ENCODE measurements at places on chromosomes 12 and 14.

- DNase-seq: no peak
These were observed 24.1 kb downstream of the PTGER2 start for GRCh38 chr14:52338051-52338681.

- no peak for DNase-seq
These were observed 42.4 kb downstream of the MDM2 start for GRCh38 chr12:68850390-68850789.

- DNase-seq: no peak
These were observed 3.4 kb downstream of the OR11G2 start for GRCh38 chr14:20194101-20194500.

DNA sequence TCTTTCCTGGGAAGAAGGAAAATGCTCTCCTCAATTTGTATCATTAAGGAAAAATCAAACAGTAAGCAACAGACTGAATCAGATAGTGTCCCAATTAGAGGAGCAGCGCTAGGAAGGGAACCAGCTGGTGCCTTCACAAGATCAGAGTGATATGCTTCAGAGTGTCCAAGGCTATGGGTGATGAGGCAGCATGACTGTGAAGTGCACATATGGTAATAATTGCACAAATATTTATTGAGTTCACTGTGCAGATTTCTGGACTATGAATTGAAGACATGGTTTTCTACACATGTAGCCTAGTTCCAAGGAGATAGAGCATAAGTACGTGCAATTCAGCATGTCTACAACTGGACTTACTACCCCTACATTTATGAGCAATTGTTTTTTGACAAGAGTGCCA is 78.8 kb upstream of the EVL start:
- DNase-seq: no peak

DNA sequence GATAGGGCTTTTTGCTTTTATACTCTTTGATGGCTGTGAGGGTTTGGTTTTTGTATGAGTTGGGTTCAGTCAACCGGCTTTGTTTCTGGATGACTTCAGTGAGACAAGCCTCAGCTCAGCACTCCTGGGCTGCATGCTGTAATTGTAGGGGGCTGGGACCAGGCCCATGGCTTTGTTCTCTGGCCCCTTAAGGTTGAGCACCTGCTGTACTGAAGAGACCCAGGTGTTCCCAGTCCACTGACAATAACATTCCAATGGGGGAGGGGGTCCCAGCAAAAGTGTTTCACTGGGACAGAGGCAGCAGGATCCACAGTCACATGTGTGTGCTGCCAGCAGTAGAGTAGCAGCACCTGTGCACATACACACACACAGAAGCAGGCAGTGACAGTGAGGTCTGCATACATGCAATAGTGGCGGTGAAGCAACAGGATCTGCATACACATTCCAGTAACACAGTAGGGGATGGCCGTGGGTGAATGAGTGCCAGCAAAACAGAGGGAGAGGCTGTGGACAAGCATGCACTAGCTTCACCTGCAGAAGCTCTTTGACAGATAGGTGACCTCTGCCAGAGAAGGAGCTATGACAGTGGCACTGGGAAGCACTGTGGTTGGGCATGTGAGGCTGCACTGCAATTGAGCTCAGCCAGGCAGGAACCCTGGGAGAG is 240.4 kb downstream of the ASCL1 start:
- peak; percentile 27 for DNase-seq

- peak; percentile 68 for DNase-seq
These were observed 16.1 kb downstream of the TNFAIP2 start for GRCh38 chr14:103139132-103140025.

- no peak for DNase-seq
These were observed 100.5 kb upstream of the SLC38A2 start for GRCh38 chr12:46472893-46473633.

GRCh38 chr12:63440048-63440447 is 228.2 kb downstream of the DPY19L2 start:
- no peak for DNase-seq

- DNase-seq: no peak
These were observed 71.4 kb upstream of the GPR68 start for GRCh38 chr14:91315844-91316267.

DNA sequence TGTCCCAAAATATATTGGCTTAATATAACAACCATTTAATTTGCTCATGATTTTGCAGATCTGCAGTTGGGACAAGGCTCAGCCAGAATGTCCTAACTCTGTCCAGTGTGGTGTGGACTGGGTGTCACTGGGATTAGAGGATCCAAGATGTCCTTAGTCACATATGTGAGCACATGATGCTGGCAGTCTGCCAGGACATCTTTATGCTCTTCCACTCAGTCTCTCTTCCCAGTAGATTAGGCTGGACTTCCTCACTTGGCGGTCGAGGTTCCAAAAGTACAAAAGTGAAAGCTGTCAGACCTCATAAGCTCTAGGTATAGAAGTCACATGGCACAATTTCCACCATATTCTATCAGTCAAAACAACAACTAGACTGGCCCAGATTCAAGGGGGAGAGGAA is 167.9 kb upstream of the NTF3 start:
- DNase-seq: no peak

- DNase-seq: peak; percentile 52
These were observed 70.5 kb downstream of the BHLHE41 start for GRCh38 chr12:26054383-26054782.

GRCh38 chr12:2733493-2734355 is 61.0 kb upstream of the FKBP4 start:
- peak; percentile 40 for DNase-seq

- peak; percentile 65 for DNase-seq
These were observed 979 bp downstream of the LTBP2 start for GRCh38 chr14:74610866-74611649.

DNA sequence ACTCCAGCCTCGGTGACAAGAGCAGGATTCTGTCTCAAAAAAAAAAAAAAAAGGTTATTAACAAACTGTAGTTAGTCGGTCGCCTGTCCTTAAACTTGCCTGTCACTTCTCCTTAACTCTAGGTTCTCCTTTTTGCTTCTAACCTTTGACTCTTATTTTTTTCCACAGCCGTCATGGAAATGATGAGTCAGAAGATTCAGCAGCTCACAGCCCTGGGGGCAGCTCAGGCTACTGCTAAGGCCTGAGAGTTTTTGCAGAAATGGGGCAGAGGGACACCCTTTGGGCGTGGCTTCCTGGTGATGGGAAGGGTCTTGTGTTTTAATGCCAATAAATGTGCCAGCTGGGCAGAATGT is 418 bp upstream of the MYG1 start:
- DNase-seq: no peak

DNA sequence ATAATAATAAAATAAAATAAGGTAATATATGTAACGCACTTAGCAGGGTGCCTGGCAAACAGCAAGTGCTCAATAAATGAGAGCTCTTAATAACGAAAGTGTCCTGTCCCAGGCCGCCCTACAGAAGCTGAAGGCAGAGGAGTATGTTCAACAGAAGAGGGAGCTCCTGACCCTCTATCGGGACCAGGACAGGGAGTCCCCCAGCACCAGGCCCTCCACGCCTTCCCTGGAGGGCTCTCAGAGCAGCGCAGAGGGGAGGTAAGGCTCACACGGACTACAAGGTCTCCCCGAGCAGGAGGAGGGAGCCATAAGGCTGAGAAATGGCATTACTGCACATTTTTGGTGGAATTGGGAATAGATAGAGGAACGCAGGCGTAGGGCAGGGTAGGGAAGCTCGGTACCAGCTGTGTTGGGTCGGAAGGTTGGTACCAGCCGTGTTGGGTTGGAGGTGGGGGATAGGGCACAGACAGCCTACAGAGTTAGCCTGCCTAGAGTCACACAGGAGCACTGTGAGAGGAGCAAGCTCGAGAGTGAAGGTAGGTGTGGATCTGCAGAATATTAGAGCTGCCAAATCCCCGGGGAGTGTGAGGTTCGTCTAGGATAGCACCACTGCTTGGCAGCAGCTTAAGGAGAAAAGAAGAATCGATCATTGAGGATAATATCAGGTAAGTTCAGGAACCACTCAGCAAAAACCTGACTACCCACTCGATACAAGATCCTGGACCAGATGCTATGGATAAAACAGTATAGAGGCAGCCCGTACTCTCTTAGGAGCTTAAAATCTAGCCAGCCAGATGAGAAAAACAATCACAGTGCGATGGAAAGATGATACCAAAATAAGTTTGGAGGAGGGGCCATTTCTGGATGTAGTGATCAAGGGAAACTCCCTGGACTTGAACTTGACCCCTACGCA is 15.3 kb downstream of the TNFRSF1A start:
- peak; percentile 86 for DNase-seq

- DNase-seq: no peak
These were observed 5.3 kb downstream of the GABARAPL1 start for GRCh38 chr12:10218021-10218420.

- DNase-seq: no peak
These were observed 89.7 kb downstream of the FGD4 start for GRCh38 chr12:32489070-32489469.

- DNase-seq: peak; percentile 19
These were observed 158.6 kb downstream of the PRIMA1 start for GRCh38 chr14:93629643-93630042.

- peak; percentile 29 for DNase-seq
These were observed 7.6 kb downstream of the AICDA start for GRCh38 chr12:8605057-8605456.

- DNase-seq: no peak
These were observed 7.5 kb downstream of the RNF212B start for GRCh38 chr14:23245282-23245681.

DNA sequence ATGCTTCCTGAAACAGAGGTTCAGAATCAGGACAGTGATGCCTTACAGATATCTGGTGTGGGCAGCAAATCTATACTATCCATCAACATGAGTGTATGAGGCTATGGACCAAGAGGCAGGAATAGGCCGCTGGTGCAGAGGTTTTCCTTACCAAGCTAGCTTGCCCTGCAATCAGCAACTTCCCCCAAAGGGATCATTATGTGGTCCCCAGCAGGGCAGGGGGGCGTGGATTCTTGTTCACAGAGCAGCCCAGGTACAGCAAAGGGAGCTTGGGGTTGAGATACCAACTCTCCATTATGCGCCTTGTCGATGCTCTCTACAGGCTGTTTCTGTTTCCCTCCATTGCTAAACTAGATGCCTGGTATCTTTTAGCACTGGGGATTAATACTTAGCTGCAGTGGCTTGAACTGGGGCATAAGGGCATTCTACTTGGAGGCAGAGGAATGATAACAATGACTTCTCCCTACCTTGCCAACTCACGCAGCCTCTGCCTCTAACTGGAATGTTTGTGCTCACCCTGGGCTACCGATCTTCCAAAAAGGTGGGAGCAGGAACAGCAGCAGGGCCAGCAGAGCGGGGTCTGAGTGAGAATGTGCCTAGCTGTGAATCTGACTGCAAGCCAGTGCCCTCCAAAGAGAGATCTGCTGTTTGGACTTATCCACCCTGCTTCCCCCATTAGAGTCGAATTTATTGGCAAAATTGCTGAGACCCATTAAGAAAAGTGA is 10.3 kb upstream of the KRT1 start:
- DNase-seq: peak; percentile 40

- DNase-seq: no peak
These were observed 32.8 kb downstream of the CCDC91 start for GRCh38 chr12:28223025-28223554.

- DNase-seq: peak; percentile 89
These were observed 874 bp downstream of the ISCU start for GRCh38 chr12:108563136-108563803.

GRCh38 chr12:66240096-66240820 is 51.2 kb downstream of the IRAK3 start:
- no peak for DNase-seq

- DNase-seq: no peak
These were observed 77.6 kb downstream of the CNTN1 start for GRCh38 chr12:40769846-40770245.

GRCh38 chr12:6818645-6819044 is 3.0 kb upstream of the GPR162 start:
- DNase-seq: peak; percentile 43

GRCh38 chr12:122688291-122688690 is 14.9 kb downstream of the HCAR2 start:
- no peak for DNase-seq

DNA sequence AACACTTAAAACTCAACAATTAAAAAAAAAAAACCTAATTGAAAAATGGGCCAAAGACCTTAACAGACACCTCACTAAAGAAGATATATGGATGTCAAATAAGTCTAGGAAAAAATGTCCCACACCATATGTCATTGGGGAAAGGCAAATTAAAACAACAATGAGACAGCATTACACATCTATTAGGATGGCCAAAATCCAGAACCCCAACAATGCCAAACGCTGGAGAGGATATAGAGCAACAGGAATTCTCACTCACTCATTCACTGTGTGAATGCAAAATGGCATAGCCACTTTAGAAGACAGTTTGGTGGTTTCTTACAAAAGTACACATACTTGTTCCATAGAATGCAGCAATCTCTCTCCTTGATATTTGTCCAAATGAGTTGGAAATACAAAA is 173.7 kb downstream of the SLC25A21 start:
- no peak for DNase-seq

GRCh38 chr14:75196468-75196867 is 20.1 kb upstream of the TMED10 start:
- no peak for DNase-seq

DNA sequence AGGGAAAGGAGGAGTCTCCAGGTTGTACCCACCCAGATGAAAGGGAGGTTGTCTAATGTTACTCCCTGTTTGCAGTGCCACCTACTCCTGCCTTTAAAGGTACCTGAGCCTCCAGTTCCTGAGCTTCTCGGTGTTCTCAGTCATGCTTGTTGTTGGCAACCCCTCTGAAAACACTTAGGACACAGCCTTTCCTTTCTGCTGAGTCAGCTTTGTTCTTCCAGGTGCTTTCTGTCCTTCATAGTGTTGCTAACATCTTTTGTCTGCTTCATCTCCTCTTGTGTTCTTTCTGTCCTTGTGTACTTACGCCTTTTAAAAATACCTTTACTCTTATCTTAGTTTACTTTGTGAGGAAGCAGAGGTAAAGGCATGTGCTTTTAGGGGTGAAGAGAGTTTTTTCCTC is 97.0 kb upstream of the NEDD1 start:
- DNase-seq: peak; percentile 11

DNA sequence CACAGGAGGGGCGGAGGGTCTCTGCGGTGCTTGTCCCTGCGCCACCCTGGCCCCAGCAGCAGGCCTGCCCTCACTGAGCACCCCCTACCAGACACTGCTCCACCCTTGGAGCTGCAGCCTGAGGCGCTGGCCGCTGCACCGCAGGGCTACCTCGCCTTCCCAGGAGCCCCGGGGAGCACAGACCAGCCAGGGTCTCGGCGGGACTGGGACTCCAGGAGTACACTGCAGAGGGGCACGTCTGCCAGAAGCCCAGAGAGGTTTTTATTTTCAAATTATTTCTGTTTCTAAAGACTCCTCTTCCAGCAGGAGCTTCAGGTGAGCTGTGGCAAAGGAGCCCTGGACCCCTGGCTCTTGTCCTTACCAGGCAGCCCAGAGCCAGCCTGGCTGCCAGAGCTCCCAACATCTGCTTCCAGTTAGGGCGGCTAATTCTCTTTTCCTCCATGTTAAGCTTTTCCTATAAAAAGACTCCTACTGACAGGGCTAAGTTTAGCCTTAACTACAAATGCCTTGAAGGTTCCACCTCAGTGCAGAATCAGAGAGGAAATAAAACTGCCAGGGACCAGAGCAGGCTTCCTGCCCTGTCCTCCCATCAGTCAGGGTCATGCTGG is 26.4 kb downstream of the DEGS2 start:
- no peak for DNase-seq

DNA sequence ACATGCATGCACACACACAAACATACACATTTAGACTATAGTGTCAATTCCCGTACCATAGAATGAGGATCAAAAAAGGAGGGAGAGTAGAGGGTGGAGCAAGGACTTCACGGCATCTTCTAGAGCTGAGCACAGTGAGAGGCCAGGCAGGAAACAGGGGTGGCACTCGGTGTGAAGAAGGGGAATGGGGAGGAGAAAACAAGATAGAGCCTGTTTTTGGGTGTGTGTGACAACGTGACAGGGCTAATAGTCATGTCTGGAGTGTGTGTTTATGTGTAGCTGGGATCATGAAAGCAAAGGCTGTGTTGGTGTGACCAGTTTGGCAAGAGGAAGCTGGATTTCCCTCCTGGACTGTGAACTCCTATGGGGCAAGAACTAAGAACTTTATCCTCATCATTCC is 9.9 kb upstream of the ACVR1B start:
- DNase-seq: no peak
